ENCODE measurements at places on chromosomes 1 and 21.

GRCh38 chr1:28507646-28508434, 2.0 kb downstream of the RCC1 start:
- no peak for DNase-seq

DNA sequence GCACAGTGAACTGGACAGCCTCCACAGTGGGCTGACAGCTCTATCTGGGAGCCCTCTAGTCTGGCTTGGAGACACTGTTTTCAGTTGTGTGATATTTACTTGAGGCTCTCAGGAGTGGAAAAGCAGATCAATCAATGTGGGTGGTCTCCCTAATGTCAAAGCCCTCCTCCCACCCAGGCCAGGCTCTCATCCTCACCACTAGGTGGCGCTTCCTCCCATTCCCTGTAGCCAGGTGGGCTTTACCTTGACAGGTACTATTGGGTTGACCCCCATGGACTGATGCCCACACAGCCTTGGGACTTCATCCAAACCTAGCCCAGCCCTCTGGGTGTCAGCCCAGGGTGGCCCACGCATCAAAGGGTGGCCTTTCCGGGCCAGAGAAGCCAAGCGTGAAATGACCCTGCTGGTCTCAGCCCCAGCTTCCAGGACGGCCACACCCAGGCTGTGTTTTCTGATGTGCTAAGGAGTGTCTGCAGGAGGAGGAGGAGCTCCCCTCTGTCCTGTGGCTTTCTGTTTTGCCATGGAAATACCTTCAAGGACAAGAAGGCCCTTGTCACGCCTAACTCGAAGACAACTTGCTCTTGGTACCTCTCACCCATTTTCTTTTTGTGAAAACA, 54.0 kb downstream of the CLIC6 start:
- no peak for DNase-seq

GRCh38 chr1:974293-974640, 7.6 kb downstream of the PERM1 start:
- no peak for DNase-seq

GRCh38 chr1:155226910-155227260, 18.4 kb downstream of the MTX1 start:
- no peak for DNase-seq

- DNase-seq = no peak
These were observed 46.8 kb upstream of the RUNX1 start for GRCh38 chr21:35095859-35096291.
